ENCODE measurements at places on chromosomes 3 and 15.

- DNase-seq, result no peak
These were observed 138.3 kb upstream of the ABHD17C start for GRCh38 chr15:80556694-80557367.

DNA sequence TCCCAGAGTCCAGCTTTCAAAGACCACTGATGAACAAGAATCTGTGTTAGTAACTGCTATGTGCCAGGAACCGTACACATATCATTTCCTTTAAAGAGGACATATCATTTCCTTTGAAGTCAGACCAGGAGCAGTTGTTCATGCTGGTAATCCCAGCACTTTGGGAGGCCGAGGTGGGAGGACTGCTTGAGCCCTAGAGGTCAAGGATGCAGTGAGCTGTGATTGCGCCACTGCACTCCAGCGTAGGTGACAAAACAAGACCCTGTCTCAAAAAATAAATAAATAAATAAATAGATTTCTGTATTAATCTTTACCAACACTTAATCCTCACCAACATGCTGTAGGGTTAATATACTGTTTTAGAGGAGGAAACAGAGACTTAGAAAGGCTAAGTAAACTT is 23.9 kb upstream of the CDV3 start:
- DNase-seq, result no peak

DNA sequence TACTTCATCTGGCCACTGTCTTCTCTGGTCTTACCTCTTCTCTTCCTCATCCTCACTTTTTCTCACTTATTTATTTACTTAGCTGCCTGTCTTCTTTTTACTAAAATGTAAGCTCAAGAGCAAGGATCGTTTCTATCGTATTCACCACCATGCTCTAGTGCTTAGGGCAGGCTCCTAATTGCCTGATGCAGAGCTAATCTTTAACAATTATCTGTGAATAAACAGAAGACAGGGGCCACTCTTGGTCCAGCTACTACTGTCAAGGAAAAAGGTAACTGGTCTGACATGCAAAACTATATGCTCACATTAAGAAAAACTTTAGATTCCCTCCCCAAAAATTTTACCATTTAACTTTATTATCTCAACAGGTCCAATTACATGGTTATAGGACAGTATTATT is 17.5 kb downstream of the PIK3R4 start:
- DNase-seq, result no peak

DNA sequence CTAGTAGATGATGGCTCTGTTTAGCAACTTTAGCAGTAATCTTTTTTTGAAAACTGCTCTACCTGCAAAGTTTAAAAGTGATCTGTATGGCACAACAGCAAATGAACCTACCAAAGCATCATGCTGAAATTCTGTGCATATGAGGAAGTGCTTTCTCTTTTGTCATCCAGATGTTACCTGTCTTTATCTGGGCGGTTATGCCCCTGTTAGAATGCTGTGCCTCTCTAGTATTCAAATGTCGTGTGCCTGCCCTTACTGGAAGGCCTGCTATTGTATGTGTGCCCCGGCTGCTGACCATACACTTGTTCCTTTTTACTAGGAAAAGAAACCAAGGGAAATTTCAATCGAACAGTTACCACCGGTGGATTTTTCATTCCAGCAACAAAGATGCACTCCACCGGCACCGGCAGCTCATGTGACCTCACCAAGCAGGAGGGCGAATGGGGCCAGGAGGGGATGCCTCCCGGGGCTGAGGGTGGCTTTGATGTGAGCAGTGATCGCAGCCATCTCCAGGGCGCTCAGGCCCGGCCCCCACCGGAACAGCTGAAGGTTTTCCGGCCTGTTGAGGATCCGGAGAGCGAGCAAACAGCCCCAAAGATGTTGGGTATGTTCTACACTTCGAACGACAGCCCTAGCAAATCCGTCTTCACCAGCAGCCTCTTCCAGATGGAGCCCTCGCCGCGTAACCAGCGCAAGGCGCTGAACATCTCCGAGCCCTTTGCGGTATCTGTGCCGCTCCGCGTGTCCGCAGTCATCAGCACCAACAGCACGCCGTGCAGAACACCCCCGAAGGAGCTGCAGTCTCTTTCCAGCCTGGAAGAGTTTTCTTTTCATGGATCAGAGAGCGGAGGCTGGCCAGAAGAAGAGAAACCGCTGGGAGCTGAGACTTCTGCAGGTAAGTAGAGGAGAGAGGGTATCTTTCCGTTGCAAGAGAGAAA is 61.6 kb downstream of the TMEM39A start:
- no peak for DNase-seq

DNA sequence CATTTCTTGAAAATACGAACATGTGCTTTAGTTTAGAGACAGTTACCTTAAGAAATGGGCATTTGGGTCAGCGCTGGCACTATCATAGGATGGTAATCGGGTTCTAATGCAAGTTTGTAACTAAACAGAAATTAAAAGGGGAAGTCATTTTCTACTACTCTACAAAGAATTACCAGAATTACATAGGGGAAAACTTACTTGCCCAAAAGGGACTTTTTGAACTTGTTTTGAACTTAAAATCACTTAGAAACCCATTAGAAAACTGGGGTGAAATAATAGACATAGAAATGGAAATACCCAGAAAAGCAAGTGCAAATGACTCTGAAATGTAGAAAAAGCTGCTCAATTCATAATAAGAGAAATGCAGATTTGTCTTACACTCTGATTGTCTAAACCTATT is 44.9 kb downstream of the SPATA16 start:
- no peak for DNase-seq
